Aortic smooth muscle cell (primary cell): ENCODE measurements at places on chromosomes 6 and 20. TPM values are rescaled to one million over a fixed set of nuclear protein-coding genes. Genes with fewer than 3 reads are reported as not detected.

The LAMA5 gene
- total RNA-seq = 112 and 157 TPM in 2 replicates

The PTGIS gene
- total RNA-seq = 193 and 321 TPM in 2 replicates

The ZGPAT gene
- 15.8 and 22.3 TPM in 2 replicates for total RNA-seq

The DSE gene
- 37.9 and 42.8 TPM in 2 replicates for total RNA-seq

The SSR1 gene
- total RNA-seq = 70.8 and 109 TPM in 2 replicates

The SRF gene
- total RNA-seq = 14.5 and 15.7 TPM in 2 replicates

The GSTA3 gene
- total RNA-seq = 0.19 TPM in 1 of 2 replicates, not detected in the other

The ULBP2 gene
- total RNA-seq = 7.0 and 10.6 TPM in 2 replicates

The TAAR6 gene
- total RNA-seq = not detected in 2 replicates

The CST9 gene
- total RNA-seq = not detected in 2 replicates

The CD93 gene
- 13.4 and 29.6 TPM in 2 replicates for total RNA-seq

The WFDC5 gene
- total RNA-seq = not detected in 2 replicates

The BTBD9 gene
- 12.1 and 12.2 TPM in 2 replicates for total RNA-seq

The PPP1R16B gene
- total RNA-seq = 0.75 and 1.5 TPM in 2 replicates

The BPIFB4 gene
- total RNA-seq = not detected in 2 replicates

The CGAS gene
- 4.2 and 4.4 TPM in 2 replicates for total RNA-seq

The DZANK1 gene
- total RNA-seq = 0.92 and 1.2 TPM in 2 replicates

The CTAGE9 gene
- total RNA-seq = not detected in 2 replicates
